ENCODE measurements at places on chromosomes 2 and 18.

DNA sequence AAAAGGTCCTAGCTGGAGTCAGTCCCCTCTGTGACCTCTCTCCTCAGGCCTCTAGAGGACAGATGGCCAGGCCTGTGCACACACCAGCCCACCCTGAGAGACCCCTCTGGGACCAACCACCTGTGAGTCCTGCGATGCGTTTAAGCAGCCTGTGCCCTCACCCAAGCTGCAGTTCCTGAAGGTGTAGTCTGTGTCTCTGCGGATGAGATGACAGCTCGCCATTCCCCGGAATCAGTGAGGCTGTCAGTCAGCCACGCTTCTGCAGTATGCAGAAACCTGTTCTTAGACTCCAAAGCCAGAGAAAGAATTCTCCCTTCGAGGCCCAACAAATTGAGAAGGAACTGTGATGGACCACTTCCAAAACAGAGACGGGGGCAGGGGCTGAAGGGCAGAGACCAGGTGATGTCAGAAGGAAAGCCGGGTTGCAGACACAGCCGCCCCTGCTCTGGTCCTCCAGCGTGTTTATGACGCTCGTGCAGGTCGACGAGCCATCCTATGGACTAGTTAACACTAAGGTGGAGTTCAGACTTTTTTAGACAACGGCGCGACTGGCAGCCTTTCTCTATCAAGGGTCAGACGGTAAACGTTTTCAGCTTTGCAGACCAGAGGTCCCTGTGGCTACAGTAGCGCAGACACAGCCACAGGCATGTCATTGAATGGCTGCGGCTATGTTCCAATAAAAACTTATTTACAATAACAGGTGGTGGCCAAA, 10.2 kb downstream of the MTERF4 start:
- no peak for DNase-seq

GRCh38 chr2:44943693-44944101, 2.2 kb downstream of the SIX3 start:
- DNase-seq, result no peak

DNA sequence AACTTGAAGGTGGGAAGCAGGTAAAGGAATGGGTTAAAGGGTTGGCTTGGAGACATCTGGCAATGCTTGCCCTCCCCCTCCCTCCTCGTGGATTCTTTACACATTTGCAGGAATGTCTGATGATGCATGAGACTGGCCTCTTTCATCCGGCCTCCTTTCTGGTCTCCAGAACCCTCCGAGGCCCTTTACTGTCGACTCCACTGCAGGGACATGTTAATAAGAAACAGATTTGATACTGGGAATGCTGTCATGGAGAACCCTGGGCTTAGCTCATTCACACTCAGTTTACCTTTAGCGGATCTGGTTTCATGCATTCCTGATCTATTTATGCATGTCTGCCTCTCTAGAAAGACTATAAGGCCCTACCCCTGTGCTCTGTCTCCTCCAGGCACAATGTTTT, 238.7 kb downstream of the TGIF1 start:
- DNase-seq, result no peak

DNA sequence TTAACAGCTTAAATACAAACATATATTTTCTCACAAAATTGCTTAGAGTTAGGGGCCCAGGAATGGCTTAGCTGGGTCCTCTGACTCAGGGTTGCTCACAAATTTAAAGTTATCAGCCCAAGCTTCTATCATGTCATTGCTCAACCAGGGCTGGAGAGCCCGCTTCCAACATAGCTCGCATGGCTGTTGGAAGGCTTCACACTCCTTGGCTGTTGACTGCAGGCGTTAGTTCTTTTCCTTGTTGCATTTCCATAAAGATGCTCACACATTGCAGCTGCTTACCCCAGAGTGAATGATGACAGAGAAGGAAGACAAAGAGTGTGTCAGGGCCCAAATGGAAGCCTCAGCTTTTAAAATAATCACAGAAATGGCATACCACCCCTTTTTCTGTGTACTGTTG, 62.9 kb upstream of the TFPI start:
- no peak for DNase-seq

- no peak for DNase-seq
These were observed 440.1 kb downstream of the ZEB2 start for GRCh38 chr2:144079803-144080202.

GRCh38 chr2:175687465-175687864, 314.6 kb downstream of the LNPK start:
- DNase-seq, result no peak

DNA sequence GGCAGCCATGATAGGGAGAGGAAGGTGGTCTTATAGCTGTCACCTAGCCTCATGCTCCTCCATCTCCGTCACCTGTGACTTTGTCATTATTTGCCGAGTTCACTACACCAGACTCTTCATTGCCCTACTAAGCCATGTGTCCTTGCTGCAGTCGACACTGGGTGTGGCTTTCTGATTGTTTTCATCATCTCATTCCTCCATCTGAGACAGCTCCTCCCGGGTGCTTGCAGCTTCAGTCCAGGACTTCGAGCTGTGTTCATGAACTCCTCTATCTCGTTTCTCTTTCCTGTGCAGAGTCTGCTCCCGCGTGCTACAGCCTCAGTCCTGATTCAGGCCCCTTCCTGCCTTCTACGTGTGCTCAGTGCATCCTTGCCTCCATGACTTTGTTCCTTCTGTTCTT, 295.1 kb upstream of the TNP1 start:
- DNase-seq, result no peak

- no peak for DNase-seq
These were observed 9.0 kb downstream of the DTNB start for GRCh38 chr2:25664183-25664964.

- no peak for DNase-seq
These were observed 129.5 kb downstream of the FAM124B start for GRCh38 chr2:224272237-224272910.

DNA sequence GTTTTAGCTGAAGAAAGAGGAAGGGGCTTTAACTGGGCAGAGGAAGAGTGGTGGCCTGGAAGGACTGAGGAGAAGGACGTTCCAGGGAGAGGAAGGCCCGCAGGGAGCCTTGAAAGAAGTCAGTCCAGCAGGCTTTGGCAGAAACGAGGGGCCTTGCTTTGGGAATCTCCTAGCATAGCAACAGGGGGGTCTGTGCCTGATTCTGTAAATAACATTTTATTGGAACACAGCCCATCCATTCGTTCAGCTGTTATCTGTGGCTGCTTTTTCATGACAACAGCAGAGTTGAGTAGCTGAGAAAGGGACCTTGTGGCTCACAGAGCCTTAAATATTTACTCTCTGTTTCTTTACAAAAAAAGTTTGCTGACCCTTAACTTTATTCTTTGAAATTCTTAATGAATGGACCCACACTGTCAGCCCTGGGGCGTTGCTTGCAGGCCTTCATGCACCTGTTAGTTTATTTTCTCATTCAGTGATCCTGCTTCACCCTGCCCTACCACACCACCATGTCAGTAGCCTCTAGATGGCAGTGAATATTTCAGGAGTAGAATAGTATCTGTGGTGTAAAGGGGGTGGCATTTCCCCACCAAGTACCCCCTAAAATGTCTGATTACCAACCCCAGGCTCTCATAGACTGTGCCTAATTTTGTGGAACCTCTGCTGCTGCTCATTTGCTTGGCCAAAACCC, 61.0 kb downstream of the MGAT5 start:
- DNase-seq, result no peak

DNA sequence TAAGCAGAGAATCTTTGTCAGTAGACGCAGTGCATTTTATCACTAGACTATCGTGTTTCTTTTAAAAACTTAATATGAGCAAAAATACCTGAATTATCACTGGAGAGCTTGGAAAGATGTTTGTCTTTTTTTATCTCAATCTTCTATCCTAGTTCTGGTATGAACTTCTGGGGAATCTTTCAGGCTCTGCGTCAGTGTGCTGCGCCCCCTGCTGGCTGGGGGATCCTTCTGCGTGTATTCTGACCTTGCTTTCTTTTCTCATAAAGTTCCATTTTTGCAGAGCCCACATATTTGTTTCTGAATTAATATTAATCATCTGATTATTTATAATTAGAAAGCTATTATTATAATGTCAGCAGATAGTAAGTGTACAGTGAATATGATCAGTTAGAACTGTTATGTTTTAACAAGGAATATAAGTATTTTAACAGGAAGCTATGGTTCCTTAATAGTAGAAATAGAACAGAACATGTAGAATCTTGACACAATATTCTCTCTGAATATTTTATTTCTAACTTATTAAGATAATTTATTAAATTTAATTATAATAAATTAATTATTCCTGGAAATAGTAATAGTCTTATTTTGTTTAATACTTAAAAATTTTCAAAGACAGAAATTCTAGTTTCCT, 945.0 kb upstream of the CRIM1 start:
- no peak for DNase-seq

GRCh38 chr18:8908792-8909510, 193.5 kb upstream of the NDUFV2 start:
- no peak for DNase-seq
